ENCODE measurements at places on chromosomes 3 and 15.

- no peak for DNase-seq
These were observed 154.4 kb upstream of the CHRM5 start for GRCh38 chr15:33813891-33814290.

DNA sequence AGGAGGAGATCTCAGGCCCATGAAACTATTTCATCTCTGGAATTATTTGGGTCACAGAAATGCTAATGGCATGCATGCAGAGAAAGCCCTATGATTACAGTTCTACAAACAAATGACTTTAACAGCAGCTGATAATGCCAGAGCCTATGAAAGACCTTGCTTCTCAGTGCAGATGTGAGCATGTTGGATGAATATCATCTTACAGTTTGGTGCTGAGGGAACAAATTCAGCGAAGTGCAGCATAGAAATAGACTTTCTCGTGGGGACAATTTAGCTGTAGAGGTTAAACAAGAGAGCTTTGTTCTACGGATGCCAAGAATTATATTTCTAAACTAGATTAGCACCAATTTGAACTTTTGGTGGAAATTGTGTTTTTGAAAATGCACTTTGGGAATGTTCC lies 27.7 kb downstream of the PTX3 start:
- DNase-seq: no peak

DNA sequence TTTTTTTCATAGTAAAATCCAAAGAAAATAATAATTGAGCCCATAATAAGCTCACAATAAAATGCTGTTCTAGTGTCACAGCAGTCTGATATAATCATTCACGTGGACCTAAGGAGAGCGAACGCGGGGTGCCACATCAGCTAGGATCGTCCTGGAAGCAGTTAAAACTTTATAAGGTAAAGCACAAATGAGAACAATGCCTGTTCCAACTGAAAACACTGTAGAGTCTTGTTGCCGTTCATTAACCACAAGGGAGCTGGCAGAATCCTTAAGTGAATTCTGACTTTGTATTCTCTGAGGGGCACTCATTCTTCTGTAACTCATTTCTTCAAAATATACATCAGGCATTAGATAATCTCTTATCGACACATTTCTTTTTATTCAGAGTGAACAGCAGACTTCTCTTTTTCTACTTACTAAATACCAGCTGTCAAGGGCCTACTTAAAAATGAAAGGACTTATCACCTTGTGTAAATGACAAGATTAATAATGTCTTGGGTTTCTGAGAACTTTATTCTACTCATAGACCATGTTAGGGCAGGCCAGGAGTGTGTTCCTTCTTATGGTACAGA lies 524.6 kb downstream of the MECOM start:
- no peak for DNase-seq

- DNase-seq: no peak
These were observed 398.8 kb downstream of the MECOM start for GRCh38 chr3:169264711-169265110.

DNA sequence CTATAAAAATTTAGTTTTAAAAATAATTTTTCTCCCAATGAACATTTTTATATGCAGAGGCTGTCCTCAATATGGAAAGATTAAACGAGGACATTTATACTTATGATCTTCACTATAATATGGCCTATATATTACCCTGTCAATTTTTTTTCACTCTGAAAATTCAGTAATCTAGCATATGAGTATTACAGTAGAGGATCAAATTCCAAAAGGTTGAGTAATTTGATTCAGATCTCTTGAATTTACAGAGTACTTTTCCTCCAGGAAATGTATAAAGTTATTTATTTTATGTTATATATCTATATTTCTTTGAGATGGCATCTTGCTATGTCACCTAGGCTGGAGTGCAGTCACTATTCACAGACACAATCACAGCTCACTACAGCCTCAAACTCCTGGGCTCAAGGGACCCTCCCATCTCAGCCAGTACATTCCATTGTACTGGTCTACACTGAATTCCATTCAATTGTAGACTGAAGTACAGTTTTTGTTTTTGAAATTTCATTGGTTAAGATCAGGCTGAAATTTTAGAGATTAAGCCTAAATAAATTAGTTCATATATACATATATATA lies 16.3 kb upstream of the TRPM7 start:
- DNase-seq: no peak
